ENCODE measurements at places on chromosomes 5 and 9. TPM values are rescaled to one million over a fixed set of nuclear protein-coding genes. Genes with fewer than 3 reads are reported as not detected.

The ZNF189 gene
- total RNA-seq = 27.9 TPM

GRCh38 chr9:79763671-79764285 lies 192.0 kb downstream of the TLE4 start:
- DNase-seq = no peak

The LCN9 gene
- total RNA-seq = not detected

The TAS2R1 gene
- total RNA-seq = not detected

DNA sequence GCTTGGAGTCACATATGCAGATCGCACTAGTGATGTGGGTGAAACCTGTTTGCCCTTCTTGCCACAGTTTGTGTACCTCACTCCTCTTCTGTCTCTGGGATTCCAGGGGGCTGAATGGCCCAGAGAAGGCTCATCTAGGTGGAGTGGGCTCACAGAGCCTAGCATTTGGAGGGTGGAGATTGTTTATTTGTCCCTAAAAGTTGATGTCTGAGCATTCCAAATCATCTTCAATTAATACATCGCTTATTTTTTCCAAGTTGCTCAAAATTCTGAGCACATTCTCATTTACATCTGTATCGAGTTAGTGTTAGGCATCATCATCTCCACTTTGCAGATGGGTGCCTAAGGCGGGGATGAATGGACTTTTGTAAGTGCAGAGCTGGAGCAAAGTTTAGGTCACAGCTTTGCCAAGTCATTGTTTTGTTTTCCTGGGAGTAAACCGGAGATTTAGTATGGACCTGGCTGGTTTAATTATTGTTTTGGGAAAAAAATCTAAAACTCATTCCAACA lies 2.0 kb downstream of the ABL1 start:
- no peak for DNase-seq

The CARTPT gene
- 14.0 TPM for total RNA-seq

The IL4 gene
- not detected for total RNA-seq

GRCh38 chr9:2595973-2596372 lies 25.6 kb upstream of the VLDLR start:
- DNase-seq = no peak

DNA sequence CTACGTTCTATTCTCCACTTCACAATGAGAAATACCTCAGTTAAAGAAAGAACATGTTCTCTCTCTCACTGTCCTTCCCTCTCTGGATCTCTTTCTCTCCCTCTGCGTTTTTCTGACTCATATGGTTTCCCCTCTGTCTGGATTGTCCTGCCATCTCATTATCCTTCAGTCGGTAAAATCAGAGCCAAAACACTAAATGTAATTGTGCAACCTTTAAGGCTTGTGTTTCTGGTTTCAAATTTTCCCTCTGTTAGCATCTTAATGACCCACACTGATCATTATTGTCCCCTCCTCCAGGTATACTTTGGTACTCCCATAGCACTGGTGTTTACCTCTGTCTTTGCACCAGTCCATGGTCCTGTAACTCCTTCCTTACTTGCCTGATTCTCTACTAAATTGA lies 509.4 kb upstream of the C9orf72 start:
- no peak for DNase-seq

- DNase-seq = no peak
Observed at GRCh38 chr9:5500441-5501235, 9.7 kb upstream of the PDCD1LG2 start.

GRCh38 chr5:126503602-126504104 lies 80.4 kb downstream of the GRAMD2B start:
- no peak for DNase-seq

DNA sequence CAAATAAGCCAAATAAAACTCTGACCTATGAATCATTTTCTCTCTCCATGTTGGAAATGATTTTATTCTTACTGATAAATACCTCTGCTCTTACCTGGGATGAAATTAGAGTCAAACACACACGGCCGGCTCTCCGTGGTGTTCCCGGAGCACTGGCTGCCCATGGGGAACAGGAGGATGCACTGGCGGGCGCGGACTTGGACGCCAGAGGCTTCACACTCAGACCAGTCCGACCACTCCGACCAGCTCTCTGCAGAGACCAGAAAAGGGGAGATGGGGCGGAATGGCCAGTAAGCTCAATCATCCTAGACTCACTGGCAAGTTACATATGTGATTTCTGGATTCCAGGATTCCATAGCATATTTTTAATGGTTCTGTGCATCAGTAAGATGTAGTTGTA lies 494.1 kb downstream of the SEMA5A start:
- no peak for DNase-seq

The TMEM252 gene
- 0.46 TPM for total RNA-seq

DNA sequence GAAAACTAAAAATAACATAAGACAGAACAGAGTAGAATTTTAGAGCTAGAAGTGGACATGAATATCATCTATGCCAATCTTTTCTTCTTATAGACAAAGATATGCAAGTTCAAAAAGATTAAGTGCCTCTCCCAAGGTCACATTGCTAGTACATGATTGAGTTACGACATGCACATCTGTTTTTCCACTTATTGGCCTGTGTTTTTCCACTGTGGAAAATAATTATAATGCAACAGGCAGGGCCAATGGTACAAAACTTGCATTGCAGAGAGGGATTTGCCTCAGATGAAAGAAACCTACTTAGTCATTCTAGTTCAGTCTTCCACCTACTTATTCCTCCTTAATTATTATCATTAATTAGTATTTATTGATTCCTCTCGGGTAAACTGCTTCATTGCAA lies 407.8 kb upstream of the SGCD start:
- no peak for DNase-seq

GRCh38 chr9:113572076-113572861 lies 108.7 kb downstream of the RGS3 start:
- no peak for DNase-seq

The INSL6 gene
- not detected for total RNA-seq

GRCh38 chr9:2018764-2019558 lies 3.8 kb downstream of the SMARCA2 start:
- DNase-seq = no peak

- no peak for DNase-seq
Observed at GRCh38 chr9:127162046-127162863, 39.8 kb upstream of the ANGPTL2 start.

GRCh38 chr5:170632985-170633234 lies 129.1 kb downstream of the KCNIP1 start:
- peak; percentile 48 for DNase-seq

- no peak for DNase-seq
Observed at GRCh38 chr5:63916786-63917185, 45.5 kb downstream of the HTR1A start.

The STC2 gene
- total RNA-seq = 3.4 TPM
